ENCODE measurements at places on chromosomes 1 and 21.

DNA sequence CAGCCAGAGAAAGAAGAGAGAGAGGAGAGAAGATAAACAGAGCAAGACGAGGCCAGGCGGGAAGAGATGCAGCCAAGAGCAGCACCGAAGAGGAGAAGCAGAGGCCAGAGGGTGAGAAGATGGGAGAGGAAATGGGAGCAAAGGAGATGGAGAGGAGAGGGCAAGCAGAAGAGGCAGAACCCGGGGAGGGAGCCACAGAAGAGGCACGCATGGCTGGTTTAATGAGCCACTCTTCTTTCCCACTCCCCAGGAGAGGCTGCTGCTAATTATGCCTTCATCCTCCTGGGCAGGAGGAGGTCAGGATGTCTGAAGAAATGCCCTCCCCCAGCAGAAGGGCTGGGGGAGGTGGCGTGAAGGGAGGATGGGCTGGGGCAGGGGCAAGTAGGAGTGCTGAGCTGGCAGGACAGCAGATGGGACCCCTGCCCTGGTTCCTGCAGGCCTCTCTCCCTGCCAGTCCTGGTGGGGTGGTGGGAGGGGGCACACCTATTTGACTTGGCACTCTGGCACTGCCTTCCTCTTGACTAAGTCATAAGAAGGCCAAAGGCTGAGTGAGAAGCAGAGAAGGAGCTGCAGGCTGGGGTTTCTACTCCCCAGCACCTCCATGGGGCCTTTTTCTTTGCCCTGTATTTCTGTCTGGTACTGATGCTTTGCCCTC lies 32.3 kb downstream of the KIRREL1 start:
- DNase-seq = no peak

- DNase-seq = no peak
These were observed 112.9 kb downstream of the PTPN14 start for GRCh38 chr1:214438530-214438929.

DNA sequence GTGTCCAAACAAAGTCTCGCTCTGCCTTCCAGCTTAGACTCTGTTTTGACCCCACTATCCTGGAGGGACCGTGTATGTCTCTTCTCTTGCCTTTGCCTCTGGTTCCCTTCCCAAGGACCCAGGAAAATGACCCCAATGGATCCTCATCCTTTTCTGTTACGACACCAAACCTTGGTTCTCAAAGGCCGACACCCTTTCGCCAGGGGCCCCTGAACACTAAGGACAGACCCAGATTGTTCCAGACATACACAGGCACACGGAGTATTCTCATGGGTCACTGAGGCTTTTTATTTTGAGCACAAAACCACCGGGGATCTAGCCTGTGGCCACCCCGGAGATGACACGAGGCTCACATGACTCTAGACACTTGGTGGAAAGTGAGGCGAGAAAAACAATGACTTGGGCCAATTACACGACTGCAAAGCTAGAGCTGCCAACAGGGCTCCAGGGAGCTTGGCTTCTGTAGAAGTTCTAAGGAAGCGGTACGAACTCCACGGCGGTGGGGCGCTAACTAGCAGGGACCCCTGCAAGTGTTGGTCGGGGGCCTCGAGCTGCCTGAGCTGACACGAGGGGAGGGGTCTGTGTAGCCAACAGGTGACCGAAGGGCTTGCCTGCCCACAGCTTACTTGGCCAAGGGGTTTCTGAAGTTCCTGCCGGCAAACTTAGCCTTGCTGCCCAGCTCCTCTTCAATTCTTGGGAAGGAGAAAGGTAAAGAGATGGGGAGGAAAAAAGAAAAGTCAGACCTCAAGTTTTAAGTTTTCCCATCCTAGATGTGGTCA lies 17.6 kb downstream of the ENO1 start:
- no peak for DNase-seq

DNA sequence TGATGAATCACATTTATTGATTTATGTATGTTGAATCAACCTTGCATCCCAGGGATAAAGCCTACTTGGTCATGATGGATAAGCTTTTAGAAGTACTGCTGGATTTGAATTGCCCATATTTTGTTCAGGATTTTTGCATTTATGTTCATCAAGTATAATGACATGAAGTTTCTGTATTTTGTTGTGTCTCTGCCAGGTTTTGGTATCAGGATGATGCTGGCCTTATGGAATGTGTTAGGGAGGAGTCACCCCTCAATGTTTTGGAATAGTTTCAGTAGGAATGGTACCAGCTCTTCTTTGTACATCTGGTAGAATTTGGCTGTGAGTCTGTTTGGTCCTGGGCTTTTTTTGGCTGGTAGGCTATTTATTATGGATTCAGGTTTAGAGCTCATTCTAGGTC lies 1643.1 kb upstream of the B3GALT2 start:
- no peak for DNase-seq

GRCh38 chr1:177872308-177872900 lies 97.5 kb downstream of the SEC16B start:
- no peak for DNase-seq

GRCh38 chr21:45176141-45176540 lies 101.8 kb downstream of the ADARB1 start:
- DNase-seq = no peak
